ENCODE measurements at places on chromosomes 5 and 9.

DNA sequence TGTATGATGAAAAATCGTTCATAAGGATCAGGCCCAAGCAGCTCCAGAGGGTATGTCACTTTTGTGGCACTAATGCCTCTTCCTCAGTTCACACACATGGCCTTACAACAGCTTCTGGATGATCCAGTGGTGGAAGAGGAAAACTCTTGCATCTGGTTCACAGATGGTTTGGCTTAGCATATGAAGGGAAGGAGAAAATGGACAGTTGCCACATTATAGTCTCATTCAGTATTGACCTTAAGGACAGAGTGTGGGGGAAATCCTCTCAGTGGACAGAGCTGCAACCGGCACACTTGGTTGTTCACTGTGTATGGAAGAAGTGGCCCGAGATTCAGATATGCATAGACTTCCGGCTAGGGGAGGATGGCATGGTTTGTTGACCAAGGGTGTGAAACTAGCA lies 22.8 kb downstream of the C9orf57 start:
- DNase-seq = no peak

- no peak for DNase-seq
Observed at GRCh38 chr5:61461926-61462325, 129.9 kb downstream of the ZSWIM6 start.

- DNase-seq = no peak
Observed at GRCh38 chr5:89283728-89284493, 400.9 kb upstream of the MEF2C start.

DNA sequence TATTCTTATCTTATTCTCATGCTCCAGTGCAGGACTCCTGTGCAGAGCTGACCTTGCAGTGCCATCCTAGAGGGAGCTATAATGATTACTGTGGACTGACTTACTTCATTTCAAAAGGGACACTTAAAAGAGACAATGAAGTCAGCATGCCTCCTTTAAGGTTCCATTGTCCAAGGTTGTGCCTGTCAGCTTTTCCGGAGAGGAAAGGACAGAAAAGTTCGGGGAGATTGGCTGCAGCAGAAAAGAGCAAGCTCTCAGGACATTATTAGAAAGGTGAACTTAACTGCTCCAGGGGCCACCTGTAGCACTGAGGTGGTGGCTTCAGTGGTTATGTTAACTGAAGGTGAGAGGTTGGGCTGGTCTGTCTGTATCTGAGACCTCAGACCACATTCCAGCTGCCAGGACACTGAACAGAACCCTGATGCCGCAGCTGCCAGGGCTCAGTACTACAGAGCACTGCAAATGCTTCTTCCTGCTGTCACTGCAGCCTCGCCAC lies 112.9 kb downstream of the ST8SIA4 start:
- no peak for DNase-seq

DNA sequence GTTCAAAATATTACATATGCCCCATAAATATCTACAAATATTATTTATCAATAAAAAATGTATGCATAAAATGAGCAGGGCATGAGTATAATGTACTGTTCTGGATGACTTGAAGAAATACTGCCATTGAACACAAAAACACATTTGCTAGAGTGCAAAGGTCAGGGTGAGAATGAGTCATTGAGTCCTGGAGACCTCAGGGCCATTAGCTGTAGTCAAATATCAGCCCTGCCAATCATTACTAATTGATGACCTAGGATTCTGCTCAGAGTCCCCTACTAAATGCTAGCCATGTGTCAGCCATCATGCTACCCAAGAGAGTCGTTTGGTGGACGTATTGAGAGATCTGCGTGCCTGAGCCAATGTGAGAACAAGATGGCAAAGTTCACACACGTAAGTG lies 80.3 kb upstream of the FAM169A start:
- no peak for DNase-seq

DNA sequence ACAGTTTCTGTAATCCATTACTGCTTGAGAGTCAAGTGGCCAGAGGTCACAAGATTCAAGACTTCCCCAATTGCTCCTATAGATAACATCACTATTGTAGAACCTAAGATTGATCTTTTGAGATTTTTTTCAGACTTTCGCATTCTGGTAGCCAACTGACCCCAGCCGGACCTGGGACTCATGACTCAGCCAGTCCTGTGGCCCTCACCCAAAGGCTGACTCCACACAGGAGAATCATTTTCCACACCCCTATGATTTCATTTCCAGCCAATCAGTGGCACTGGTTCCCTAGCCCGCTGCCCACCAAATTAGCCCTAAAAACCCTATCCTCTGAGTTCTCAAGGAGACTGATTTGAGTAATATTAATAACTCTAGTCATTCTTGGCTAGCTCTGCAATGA lies 36.2 kb downstream of the TARS1 start:
- no peak for DNase-seq

- no peak for DNase-seq
Observed at GRCh38 chr5:154518438-154518867, 40.4 kb upstream of the HAND1 start.

DNA sequence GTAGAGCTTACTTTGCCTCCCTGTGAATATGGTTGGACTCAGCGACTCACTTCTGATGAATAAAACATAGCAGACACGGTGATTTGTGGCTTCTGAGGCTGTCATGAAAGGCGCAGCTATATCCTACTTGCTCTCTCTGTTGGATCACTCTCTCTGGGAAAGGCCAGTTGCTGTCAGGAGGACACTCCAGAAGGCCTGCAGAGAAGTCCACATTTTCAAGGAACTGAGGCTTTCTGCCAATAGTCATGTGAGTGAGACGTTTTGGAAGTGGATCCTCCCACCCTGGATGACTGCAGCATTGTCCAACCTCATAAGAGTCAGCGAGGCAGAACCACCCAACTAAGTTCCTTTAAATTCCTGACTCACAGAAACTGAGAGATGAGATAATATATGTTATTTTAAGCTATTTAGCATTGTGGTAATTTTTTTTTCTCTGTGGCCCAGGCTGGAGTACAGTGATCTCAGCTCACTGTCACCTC lies 156.0 kb upstream of the MAST4 start:
- no peak for DNase-seq

- DNase-seq = no peak
Observed at GRCh38 chr5:118723021-118723338, 265.4 kb downstream of the DTWD2 start.

DNA sequence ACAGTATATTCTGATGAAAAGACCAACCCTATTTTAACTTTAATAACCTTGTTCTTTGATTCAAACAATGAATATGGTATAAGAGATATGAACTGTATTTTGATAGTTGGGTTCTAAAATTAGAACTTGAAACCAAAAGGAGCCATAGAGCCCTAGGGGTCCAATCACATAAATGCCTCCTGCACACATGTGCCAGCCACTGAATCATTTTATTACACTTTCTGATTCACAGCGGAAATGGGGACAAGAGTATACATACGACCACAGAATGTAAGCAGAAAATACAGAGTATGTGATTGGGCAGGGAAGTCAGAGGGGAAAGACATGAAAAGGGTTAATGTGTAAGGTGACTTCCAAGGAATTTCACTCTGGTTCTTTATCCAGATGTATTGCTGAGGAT lies 1000.2 kb downstream of the NR2F1-AS1 start:
- no peak for DNase-seq

GRCh38 chr9:129610473-129611306 lies 10.2 kb downstream of the C9orf50 start:
- DNase-seq = peak; percentile 52

DNA sequence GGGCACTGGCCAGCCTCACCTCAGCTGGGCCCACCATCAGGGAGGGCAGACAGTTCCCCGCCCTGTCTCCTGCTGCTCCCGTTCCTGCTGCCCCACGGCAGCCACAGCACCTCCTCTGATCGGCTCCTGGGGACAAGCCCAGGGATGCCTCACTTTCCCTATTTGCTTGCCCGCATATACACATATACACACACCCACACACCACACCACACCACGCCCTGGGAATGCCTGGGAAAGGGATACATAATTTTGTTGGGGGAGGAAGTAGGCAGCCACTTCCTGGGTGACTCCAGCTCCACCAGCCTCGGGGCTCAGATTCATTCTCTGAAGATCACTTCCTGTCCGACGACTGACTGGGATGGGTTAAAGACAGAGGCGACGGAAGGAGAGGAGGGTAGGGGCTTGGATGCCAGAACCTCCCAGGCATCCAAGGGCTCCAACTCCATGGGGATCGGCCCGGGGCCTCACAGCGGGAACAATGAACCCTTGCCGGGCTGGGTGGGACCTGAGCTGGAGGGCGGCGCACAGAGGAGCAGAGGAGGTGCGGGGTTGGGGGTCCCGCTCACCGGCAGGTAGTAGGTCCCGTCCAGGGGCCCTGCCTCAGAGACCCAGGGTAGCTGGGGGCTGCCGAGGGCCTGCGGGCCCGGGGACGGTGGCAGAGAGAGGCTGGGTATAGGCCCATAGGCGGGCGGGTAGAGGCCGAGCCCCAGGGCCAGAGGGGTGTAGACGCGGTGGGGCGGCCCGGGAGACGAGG lies 2.0 kb upstream of the MZB1 start:
- DNase-seq = no peak

GRCh38 chr9:135015096-135015495 lies 72.4 kb upstream of the OLFM1 start:
- DNase-seq = no peak

DNA sequence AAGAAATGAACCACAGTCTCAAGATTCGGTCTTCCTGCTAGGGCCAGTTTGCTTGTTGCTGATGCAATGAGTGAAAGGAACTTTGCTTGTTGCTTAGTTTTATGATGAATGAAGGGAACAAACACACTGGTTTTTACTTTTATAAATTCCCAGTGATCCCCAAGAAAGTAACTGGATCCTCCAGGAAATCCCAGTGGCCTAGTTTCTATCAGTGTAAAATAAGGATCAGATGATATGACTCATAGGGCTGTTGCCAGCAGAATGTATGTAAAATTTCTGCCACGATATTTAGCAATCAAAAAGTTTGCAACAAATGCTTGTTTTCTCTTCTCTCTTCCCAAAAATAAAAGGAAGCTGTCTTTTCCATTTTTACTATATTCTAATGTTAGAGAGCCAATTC lies 160.1 kb upstream of the CDKN2B start:
- DNase-seq = no peak

Measured in NCI-H1436 (cell line).